ENCODE measurements at places on chromosomes 3 and 15.

DNA sequence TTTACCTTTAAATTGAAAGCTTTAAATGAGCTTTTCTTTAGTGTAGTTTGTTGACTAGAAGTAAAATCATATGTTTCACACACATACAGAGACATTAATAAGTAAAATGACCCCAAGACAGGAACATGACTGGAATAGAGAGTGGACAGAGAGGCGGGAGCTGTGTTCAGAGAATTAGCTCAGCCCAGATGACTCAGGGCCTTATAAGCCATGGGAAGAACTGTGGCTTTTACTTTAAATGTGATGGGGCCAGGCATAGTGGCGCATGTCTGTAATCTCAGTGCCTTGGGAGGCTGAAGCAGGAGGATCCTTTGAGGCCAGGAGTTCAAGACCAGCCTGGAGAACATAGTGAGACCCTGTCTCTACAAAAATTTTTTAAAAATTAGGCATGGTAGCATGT, 26.7 kb downstream of the SACM1L start:
- DNase-seq, result no peak

- no peak for DNase-seq
Measured at GRCh38 chr15:75943713-75944215, 40.1 kb downstream of the FBXO22 start.

- no peak for DNase-seq
Measured at GRCh38 chr15:74257105-74257504, 21.0 kb downstream of the CCDC33 start.

DNA sequence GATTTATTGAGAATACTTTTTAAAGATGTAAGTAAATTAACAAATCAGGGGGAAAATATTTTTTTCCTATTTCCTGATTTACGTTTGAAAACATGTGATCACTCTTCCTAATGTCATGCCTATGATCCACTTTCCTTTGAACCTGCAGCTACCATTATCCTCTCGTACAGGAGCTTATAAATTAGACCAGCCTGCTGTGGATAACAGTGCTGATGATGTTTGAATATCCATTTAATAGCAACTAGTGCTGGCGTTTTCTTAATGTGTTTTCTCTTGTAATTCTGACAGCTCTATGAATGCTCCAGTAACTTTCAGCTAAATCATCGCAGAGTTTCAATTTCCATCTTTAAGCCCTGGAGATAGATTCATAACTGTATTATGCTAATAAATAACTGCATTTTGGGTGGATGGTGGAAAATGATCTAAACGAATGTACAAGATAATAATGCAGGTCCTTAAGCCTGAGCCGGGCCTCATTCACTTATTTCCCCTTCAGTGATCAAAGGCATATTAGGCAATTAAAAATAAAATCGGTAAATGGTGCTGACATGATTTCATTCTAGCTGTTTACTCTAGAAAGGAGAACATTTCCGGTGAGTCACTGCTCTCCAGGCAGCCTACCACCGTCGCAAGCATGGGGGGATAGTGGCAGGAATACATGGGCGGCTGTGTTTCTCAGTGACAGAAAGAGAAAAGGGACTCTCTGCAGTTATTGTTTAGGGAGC, 58.5 kb upstream of the SLC24A5 start:
- DNase-seq, result no peak

DNA sequence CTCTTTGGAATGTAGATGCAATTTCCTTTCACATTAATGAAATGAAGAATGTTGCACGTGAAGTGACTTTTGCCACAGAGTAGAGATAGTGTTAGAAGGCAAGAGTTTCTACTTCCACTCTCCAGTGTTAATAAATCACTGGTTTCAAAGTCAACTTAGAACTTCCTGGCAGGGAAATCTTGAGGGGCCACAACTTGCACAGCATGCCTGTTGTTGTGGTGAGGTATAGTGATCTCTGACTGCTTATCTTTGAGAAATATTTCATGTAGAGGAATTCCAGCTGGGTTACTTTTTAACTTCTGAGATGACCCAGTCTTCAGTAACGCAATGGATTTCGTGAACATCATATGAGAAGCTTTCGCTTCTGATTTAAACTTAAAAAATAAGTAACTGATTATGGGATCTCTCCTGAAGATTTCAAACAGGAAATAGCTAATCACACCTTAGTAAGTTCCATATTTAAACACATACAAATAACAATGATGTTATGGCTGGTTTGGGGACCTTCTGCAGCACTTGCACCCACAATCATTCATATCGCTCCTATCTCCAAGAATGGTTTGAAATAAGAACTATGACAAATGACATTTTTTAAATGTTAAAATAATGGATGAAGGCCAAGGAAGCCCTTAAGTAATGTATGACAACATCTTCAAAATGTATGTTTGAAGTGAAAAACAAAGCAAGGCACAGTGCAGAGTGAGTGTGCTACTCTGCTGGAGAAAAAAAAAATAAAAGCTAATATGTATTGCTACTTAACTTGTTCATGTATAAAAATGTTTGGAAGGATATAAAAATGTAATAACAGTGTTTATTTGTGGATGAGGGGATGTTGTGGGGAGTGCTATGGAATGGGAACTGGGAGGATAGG, 726.5 kb upstream of the NECTIN3 start:
- no peak for DNase-seq

- no peak for DNase-seq
Measured at GRCh38 chr15:29550834-29551465, 271.3 kb downstream of the TJP1 start.

DNA sequence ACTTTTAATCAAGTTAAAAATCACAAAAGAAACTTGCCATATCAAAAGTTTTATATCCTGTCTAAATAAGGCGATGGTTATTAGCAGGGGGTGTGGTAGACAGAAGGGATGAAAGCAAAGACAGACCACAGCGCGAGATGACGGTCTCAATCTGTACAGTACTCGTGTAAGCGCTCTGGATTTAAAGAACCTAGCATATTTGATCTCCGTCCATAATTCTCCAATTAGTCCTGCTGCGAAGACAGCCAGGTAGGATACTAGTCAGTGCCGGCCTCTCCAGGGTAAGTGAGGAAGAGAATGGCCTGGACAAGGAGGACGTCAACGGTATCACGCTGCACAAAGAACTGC, 701 bp downstream of the SGO1 start:
- no peak for DNase-seq

- no peak for DNase-seq
Measured at GRCh38 chr15:88255484-88256278, 858 bp downstream of the NTRK3 start.

- DNase-seq, result no peak
Measured at GRCh38 chr15:83304861-83305703, 20.6 kb upstream of the BNC1 start.

DNA sequence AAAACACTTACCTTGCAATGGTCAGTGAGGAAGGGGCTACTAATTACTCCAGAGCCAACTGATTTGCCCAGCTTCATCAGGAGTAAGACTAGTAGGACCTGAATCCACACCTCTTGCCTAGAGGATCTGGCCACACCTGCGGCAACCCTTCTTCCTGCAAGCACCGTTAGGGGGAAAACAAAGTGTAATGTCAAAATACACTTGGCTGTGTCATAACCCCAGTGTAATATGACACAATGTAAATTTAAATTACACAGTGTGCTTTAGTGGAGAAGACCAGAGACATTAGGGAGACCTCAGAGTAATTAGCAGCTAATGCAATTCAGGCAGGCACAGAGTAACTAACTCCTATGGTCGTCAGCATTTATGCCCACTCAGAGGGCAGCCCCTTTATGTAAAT, 308.5 kb upstream of the ARRDC4 start:
- DNase-seq, result no peak

DNA sequence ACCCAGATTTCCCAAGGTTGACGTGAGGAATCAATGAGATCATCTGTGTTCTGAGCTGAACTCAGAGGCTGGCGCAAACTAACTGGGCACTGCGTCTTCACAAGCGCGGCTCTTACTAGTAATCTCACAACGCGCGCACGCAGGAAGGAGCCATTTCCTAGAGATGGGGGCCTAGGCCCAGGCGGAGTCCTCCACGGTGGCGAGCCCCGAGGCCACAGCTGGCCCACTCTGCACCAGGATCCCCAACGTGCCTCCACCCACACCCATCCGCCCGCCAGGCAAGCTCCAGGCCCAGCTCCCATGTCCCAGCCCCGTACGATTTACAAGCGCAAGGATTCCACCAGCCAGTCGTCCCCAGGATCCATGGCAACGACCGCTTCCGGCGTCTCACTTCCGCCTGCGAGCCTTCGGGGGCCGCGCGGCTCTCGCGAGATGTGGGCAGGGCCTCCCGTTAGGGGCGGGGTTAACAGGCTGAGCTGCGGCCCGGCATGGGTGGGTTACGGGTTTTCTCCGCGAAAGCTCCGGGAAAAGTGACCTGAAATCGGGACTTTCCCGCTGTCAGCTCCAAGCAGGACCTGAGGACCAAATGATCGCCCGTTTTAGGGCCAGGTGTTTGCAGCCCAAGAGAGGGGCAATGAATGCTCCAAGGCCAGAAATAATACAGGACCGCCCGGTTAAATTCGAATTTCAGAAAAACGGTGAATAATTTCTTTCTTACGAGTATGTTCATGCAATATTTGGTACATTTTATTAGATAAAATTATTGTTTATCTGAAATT, at the start of gene WDR73:
WDR73 (minus strand) TSS at position 374 of the 779 bp plus-strand sequence; CDS start at position 365, 9 bp downstream.
- peak; percentile 57 for DNase-seq

GRCh38 chr3:161107311-161107710, 2.2 kb upstream of the B3GALNT1 start:
- DNase-seq, result no peak

- no peak for DNase-seq
Measured at GRCh38 chr3:184683900-184684560, 27.8 kb downstream of the MAGEF1 start.

- DNase-seq, result no peak
Measured at GRCh38 chr3:45974686-45975085, 20.9 kb downstream of the FYCO1 start.

- no peak for DNase-seq
Measured at GRCh38 chr15:62464705-62465104, 299.6 kb upstream of the C2CD4B start.

- no peak for DNase-seq
Measured at GRCh38 chr3:197169028-197169427, 129.4 kb downstream of the DLG1 start.

DNA sequence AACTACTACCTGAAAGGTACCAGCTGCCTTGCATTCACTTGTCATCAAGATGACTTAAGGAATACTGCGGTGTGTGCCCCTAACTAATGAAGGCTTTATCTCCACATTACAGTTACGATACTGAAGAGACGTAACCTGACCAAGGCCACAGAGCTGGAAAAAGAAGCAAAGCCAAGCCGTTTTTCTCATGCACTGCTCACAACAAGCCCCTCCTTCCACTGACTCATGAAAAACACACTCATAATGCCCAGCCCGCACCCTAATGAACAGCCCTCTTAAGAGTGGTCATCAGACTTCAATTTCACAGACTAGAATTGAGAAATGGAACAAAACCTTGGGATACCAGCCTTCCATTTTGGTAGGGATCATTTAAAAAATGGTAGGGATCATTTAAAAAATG, 11.6 kb downstream of the PSMD6 start:
- no peak for DNase-seq

- DNase-seq, result no peak
Measured at GRCh38 chr3:188888321-188889053, 283.3 kb upstream of the TPRG1 start.

GRCh38 chr3:177824190-177824786, 627.0 kb upstream of the TBL1XR1 start:
- no peak for DNase-seq

- no peak for DNase-seq
Measured at GRCh38 chr15:57327985-57328471, 48.3 kb upstream of the CGNL1 start.

DNA sequence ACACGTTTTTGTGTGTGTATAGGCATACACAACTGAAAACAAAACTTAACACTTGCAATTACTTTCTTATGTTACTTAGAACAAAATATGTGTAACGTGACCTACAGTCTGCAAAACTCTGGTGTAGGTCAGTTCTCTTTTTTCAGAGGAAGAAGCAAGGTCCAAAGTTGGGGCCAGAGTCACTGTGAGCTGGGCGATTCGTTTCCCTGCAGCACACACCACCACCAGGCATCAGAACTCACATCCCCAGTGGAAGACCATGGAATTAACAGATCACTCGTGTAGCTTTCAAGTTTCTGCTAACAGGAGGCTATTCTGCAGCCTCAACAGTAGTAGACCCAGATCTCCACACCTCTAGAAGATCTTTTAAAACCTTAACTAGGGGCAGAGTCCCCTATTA, 25.8 kb downstream of the ANP32A start:
- DNase-seq, result no peak

DNA sequence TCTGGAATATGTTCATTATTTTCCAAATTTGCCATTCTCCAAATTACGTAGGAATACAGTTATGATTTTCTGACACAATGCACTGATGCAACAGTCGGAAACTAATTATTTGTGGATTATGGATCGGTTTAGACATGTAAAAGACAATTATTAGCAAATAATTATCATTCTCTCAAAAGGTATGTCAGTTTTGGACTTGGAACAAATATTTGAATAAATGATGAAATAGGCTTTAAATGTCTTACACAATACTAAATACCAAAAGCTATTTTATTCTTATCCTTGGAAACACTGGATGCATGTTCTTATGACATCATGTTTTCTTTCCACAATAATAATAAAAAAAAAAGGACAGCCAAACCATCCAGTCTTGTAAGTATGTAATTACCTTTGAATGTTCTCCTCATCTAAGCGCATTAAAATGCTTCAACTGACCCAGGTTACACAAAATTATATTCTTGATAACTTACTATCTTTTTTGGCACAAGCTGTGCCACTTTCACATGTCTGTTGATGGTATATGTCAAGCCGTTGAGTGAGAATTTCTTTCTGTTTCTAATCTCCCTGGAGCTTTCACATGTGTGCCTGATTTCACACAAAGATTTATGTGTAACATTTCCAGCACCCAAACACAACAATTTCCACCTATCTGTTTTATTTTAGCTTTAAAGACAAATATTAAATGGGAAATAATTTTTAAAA, 238.5 kb upstream of the ZNF385D start:
- DNase-seq, result no peak

DNA sequence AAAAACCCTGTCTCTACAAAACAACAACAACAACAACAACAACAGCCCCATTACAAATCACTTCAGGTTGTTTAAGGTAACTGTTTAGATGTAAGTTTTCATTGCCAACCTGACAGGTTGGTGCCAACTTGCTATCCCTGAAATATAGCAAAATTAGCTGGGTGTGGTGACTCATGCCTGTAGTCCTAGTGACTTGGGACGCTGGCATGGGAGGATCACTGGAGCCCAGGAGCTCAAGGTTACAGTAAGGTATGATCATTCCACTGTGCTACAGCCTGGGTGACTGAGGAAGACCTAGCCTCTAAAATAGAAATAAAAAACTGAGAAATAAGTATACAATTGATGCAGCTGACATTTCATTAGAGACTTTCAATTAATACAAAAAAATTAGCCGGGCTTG, 36.0 kb upstream of the CDAN1 start:
- no peak for DNase-seq

- DNase-seq, result no peak
Measured at GRCh38 chr3:108602249-108602934, 12.9 kb downstream of the DZIP3 start.

GRCh38 chr15:37695719-37696118, 238.7 kb upstream of the TMCO5A start:
- no peak for DNase-seq
